Activated CD4-positive, alpha-beta memory T cell treated with anti-CD3 and anti-CD28 coated beads, Interleukin-2, amount 10 ng/mL, durations not matched to agents 7 days and 5 days (primary cell): ENCODE measurements at places on chromosomes 2 and 18.

- H3K36me3 ChIP-seq: no peaks in the 10 kb centered on the region
- DNase-seq: no peak
- peaks cover 39% of the 10 kb centered on the region for H3K27me3 ChIP-seq
- H3K27ac ChIP-seq: no peak overlapping the region
- peaks cover 6% of the 10 kb centered on the region for H3K4me1 ChIP-seq
Observed at GRCh38 chr2:179856205-179856604, 5.2 kb downstream of the ZNF385B start.

DNA sequence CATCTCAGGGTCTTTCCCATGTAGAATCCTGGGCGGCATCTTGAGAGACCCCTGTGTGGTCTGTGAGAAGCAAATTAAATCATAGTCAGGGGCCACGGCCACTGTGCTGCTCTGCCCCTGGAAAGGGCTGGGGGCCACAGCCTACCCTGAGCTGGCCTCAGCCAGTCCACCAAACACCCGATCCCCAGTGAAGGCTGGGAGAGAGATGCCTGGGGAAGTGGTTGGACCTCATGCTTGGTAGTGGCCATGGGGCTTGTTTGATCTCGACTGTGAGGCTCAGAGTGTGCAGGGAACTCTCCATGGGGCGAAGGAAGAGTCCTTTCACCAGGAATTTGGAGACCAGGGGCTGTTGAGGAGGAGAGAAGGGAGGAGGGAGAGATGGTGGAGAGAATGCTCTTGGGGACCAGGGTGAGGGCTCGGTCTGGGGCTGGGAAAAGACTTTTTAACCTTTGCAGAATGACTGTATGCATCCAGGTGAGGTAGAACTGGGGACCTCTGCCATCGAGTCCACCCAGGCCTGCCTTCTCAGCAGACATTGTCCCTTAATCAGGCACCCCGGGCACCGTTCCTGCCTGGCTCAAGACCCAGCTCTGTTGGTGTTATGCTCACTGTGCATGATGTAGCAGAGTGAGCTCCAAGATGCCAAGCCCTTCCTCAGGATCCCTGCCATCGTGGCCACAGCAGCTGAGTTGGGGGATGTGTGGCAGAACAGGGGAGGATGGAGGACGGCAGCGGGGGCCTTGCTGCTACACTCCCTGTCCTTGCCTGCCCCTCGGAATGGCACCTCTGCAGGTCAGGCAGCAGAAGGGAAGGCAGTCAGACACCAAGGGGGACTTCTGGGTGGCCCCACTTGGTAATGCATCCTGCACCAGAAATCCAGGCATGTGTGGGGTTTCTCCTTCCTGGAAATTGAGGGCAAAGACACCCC lies 249.9 kb downstream of the DYSF start:
- no peak for DNase-seq
- H3K4me1 ChIP-seq: no peaks in the 10 kb centered on the region
- H3K36me3 ChIP-seq: no peaks in the 10 kb centered on the region
- H3K4me3 ChIP-seq: no peak overlapping the region
- no peak overlapping the region for H3K27ac ChIP-seq
- H3K27me3 ChIP-seq: no peaks in the 10 kb centered on the region

DNA sequence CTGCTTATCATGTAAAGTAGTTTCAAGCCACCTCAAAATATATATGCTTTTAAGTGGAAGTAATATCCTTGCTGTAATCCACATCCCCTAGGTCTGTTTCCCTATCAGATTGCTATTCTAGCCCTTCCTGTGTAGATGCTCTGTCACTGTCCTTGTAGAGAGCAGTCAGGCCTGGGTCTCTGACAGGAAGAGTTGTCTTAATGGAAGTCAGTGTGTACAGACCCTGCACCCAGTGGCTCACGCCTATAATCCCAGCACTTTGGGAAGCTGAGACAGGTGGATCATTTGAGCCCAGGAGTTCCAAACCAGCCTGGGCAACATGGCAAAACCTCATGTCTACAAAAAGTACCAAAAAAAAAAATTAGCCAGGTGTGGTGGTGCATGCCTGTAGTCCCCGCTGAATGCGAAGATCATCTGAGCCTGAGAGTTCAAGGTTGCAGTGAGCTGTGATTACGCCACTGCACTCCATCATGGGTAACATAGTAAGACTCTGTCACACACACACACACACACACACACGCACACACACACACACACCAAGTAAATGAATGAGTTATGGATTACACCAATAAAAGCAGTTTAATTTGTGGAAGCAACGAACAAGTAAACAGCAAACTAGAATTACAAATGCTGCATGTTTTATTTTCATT lies 70.2 kb upstream of the DSC1 start:
- no peaks in the 10 kb centered on the region for H3K27me3 ChIP-seq
- H3K36me3 ChIP-seq: no peaks in the 10 kb centered on the region
- no peak overlapping the region for H3K27ac ChIP-seq
- no peak overlapping the region for H3K4me3 ChIP-seq

GRCh38 chr2:124018890-124019289 lies 6.2 kb upstream of the CNTNAP5 start:
- no peaks in the 10 kb centered on the region for H3K36me3 ChIP-seq
- no peaks in the 10 kb centered on the region for H3K27me3 ChIP-seq
- DNase-seq: no peak
- H3K4me1 ChIP-seq: no peaks in the 10 kb centered on the region
- H3K27ac ChIP-seq: no peak overlapping the region
- H3K4me3 ChIP-seq: no peak overlapping the region

DNA sequence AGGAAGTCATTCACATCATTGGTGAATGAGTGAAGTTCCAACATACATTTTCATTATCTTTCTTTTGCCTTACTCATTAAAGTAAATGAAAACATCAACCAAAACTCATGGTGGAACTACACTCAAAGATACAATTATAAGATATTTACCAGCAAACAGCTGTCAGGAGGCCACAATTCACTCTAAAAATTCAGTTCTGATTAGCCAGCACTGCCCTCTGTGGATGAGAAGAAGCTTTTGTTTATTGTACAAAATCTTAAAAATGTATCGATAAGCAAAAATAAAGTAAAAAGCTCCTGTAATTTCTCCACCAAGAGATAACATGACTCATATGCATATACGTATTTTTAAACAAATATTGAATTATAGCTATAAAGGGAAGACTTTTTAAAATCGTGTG lies 73.5 kb upstream of the RAPGEF4 start:
- DNase-seq: no peak
- no peak overlapping the region for H3K4me3 ChIP-seq
- H3K27ac ChIP-seq: no peak overlapping the region
- H3K4me1 ChIP-seq: no peaks in the 10 kb centered on the region

- H3K27me3 ChIP-seq: peaks cover 18% of the 10 kb centered on the region
- peaks cover 4% of the 10 kb centered on the region for H3K4me1 ChIP-seq
- no peak overlapping the region for H3K27ac ChIP-seq
- DNase-seq: no peak
- H3K4me3 ChIP-seq: no peak overlapping the region
- H3K36me3 ChIP-seq: no peaks in the 10 kb centered on the region
Observed at GRCh38 chr18:59085126-59085794, 54.4 kb upstream of the SEC11C start.

DNA sequence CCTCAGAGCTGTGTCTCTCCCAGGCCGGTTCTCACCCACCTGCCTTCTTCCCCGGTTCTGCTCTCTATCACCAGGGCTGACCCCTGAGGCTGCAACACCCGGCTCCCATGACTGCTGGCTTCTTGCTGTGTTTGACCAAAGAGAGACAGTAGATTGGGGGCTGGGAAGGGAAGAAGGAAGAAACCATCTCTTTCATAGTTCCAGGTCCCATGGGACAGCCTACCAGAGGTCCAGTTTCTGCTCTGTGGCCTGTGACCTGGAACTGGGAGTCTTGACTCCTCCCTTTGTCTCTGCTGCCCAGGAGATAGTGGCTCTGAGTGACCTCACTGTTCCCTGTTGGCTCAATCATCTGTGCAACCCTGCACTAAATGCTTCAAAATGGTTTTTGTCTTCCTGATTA lies 38.1 kb downstream of the ALPK2 start:
- H3K36me3 ChIP-seq: no peaks in the 10 kb centered on the region
- no peak overlapping the region for H3K27ac ChIP-seq
- no peaks in the 10 kb centered on the region for H3K4me1 ChIP-seq
- no peak overlapping the region for H3K4me3 ChIP-seq

GRCh38 chr18:76662626-76663025 lies 159.7 kb upstream of the ZNF236 start:
- H3K4me1 ChIP-seq: peaks cover 10% of the 10 kb centered on the region
- H3K27ac ChIP-seq: no peak overlapping the region
- no peak for DNase-seq
- H3K4me3 ChIP-seq: no peak overlapping the region

- H3K36me3 ChIP-seq: peaks cover 55% of the 10 kb centered on the region
- H3K4me3 ChIP-seq: no peak overlapping the region
- DNase-seq: no peak
- no peak overlapping the region for H3K27ac ChIP-seq
Observed at GRCh38 chr2:157364257-157364974, 38.8 kb upstream of the ERMN start.

GRCh38 chr18:51164342-51164741 lies 33.1 kb downstream of the MEX3C start:
- H3K36me3 ChIP-seq: peaks cover 5% of the 10 kb centered on the region
- H3K4me3 ChIP-seq: no peak overlapping the region
- H3K27me3 ChIP-seq: no peaks in the 10 kb centered on the region

GRCh38 chr2:218471982-218472381 lies 53.1 kb downstream of the VIL1 start:
- peaks cover 52% of the 10 kb centered on the region for H3K36me3 ChIP-seq
- H3K27ac ChIP-seq: no peak overlapping the region
- no peak overlapping the region for H3K4me3 ChIP-seq
- peaks cover 19% of the 10 kb centered on the region for H3K4me1 ChIP-seq

DNA sequence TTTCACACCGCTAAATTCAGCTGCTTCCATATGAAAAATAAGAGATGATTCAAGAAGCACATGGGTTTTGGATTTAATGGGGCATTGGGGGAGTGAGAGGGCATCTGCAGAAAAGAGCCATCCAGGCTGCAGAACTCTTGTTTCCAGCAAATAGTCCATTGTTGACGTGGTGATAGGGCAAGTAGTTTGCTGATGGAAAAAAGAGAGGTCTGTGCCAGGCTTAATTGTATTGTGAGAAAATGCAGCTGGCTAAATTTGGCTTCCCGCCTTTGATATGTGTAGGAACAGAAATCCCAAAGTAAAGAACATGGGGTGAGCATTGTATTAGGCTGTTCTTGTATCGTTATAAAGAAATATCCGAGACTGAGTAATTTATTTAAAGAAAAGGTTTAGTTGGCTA lies 199.5 kb downstream of the SETBP1 start:
- DNase-seq: no peak
- H3K4me1 ChIP-seq: no peaks in the 10 kb centered on the region
- no peaks in the 10 kb centered on the region for H3K36me3 ChIP-seq

GRCh38 chr2:221245772-221246171 lies 326.3 kb downstream of the EPHA4 start:
- H3K36me3 ChIP-seq: no peaks in the 10 kb centered on the region
- no peak for DNase-seq
- no peak overlapping the region for H3K4me3 ChIP-seq
- H3K27ac ChIP-seq: no peak overlapping the region
- H3K4me1 ChIP-seq: no peaks in the 10 kb centered on the region

DNA sequence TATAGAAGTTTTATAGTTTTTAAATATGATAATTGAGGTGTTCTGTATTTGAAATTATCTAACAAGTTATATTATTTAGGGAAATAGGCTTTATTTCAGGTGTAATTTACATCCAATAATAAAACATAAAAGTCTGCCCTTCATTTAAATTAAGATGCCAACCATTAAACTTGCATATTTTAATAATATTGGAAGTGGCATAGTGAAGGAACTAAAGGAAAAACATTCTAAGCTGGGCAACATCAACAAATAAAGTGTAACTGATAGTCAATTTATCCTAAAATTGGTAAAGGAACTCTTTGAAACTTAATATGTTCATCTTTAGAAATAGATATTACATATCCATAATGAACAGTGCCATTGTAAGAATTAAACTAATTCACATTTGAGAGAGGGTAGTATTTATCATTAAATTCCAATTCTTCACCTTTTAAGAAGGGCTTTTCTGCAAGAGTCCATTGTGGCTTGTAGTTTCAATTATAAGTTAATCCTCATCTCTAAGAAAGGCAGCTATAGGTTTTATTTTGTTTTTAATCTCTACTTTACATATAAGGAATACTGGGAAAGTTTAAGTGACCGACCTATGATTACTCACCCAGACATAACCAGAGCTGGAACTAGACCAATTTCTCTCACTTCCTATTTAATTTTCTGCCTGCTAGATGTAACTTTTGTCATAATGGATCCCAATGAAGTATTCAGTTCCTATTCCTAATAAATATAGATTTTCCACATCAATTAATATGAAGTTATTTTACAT lies 401.6 kb downstream of the XIRP2 start:
- H3K4me3 ChIP-seq: no peak overlapping the region
- no peak overlapping the region for H3K27ac ChIP-seq
- no peak for DNase-seq
- H3K36me3 ChIP-seq: peaks cover 8% of the 10 kb centered on the region

GRCh38 chr2:36214691-36215090 lies 140.9 kb upstream of the CRIM1 start:
- no peaks in the 10 kb centered on the region for H3K36me3 ChIP-seq
- no peak overlapping the region for H3K4me3 ChIP-seq
- no peaks in the 10 kb centered on the region for H3K27me3 ChIP-seq
- no peak overlapping the region for H3K27ac ChIP-seq

- H3K36me3 ChIP-seq: no peaks in the 10 kb centered on the region
- no peak for DNase-seq
- peaks cover 19% of the 10 kb centered on the region for H3K27me3 ChIP-seq
- H3K4me3 ChIP-seq: no peak overlapping the region
- H3K4me1 ChIP-seq: no peaks in the 10 kb centered on the region
Observed at GRCh38 chr2:47195148-47195547, 40.0 kb upstream of the STPG4 start.

DNA sequence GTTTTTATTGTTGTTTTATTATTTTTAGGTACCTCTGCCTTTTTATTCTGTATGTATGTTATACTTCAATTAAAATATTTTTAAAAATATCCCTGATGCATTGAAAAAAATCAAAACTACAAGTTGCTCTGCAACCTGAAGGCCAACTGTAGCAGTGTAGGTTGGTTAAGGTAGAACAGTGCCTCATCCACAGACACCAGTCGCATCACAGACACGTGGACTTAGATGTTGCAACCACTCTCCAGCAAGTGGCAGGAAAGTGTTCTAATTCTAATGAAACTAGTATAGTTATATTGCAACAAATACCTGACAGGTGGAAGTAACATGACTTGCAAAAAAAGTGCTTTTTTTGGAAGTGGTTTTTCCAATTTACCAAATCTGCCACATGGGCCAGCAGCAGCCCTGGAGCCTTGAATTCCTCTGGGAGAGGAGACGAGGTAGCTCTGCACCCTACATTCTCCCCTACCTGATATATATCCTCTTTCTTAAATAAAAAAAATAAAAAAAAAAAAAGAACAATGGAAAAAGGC lies 28.4 kb upstream of the SLC3A1 start:
- H3K4me1 ChIP-seq: peaks cover 26% of the 10 kb centered on the region
- H3K36me3 ChIP-seq: peaks cover 2% of the 10 kb centered on the region
- peaks cover 6% of the 10 kb centered on the region for H3K27me3 ChIP-seq
- DNase-seq: no peak
